ENCODE measurements at places on chromosomes 6 and 20.

DNA sequence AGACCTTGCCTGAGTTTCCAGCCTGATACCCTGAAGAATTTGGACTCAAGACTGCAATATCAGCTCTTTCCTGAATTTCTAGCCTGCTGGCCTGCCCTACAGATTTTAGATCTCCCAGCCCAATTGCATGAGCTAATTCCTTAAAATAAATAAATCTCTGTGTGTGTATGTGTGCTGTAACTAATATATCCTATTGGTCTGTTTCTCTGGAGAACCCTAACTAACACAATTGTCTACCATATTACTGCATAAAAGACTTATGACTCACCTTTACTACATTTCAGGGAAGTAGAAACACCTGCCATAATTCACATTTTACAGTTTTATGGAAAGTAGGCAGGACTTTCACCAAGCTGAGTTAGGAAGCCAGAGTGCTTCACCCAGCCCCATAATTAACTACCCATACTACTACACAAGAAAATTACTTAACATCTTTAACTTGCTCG, 90.7 kb upstream of the BEND6 start:
- DNase-seq = no peak

- no peak for DNase-seq
These were observed 695 bp downstream of the ARHGAP18 start for GRCh38 chr6:129709196-129709768.

GRCh38 chr20:37901240-37901639, 1.7 kb upstream of the VSTM2L start:
- no peak for DNase-seq

- peak; percentile 7 for DNase-seq
These were observed 25.4 kb downstream of the TTLL2 start for GRCh38 chr6:167350275-167350696.

Data from activated CD4-positive, alpha-beta T cell treated with anti-CD3 and anti-CD28 coated beads for 48 hours (primary cell).